ENCODE measurements at places on chromosomes 3 and 15.

DNA sequence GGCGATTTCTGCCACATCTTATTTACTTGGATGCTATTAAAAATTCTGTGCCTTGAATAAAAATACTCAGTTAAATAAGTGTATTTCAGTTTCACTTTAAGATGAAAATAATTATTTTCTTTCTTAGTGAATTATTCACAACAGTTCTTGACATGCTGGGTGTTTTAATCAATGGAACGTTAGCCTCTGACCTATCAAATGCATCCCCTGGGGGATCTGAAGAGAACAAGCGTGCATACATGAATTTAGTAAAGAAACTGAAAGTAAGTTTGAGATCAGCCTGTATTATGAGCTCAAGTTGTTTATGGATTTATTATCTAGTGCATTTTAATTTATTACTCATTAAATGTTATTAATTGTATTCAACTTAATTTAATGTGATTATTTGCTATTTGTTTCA is 597 bp downstream of the P2RY12 start:
- DNase-seq, result no peak

GRCh38 chr15:23401627-23402026 is 45.4 kb downstream of the GOLGA6L2 start:
- no peak for DNase-seq

DNA sequence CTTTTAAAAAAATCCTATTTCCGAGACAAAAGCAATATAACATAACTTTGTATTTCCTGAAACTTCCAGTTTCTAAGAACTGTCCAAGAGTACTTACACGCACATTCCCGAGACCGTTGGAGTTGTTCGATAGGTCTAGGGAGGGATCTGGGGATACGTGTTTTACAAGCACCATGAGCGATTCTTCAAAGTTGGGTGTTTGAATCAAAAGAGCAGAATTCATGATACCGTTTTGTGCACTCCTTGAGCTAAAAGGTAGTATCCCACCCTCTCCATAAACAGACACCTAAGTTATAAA is 700 bp upstream of the EDEM1 start:
- DNase-seq, result no peak

DNA sequence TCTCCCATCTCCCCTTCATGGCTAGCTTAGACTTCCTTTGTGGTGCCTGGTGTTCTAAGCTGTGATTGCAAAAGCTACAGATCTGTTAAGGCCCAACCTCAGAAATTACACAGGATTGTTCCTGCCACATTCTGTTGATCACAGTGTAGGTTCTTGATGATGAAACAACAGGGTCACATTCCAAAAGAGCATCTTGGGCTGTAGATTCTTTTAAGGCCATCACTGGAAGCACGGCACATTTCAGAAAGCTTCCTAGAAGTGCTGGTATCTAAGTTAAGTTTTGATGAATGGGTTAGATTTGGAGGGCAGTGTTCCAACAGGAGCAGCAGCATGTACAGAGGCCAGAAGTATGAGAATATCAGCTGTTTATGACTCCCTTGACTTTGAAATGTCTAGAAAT is 107.5 kb upstream of the SKOR1 start:
- no peak for DNase-seq

DNA sequence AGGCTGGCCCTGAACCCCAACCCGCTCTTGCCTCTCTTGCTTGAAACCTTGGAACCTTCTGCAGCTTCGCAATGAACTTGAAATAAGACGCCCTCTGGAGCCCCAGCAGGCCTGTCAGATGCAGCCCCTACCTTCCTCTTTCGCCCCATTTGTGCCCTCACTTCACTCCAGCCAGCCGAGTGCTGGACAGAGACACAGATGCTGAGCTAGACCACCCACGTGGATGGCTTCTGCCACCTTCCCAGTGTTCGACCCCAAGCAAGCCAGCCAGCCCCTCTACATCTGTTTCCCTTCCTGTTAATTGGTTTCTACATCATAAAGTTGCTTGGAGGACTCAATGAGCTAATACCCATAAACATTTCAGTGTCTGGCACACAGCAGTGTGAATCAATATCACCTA is 23.8 kb upstream of the SNRPA1 start:
- no peak for DNase-seq

- no peak for DNase-seq
These were observed 87.7 kb upstream of the DPH6 start for GRCh38 chr15:35633677-35634076.

DNA sequence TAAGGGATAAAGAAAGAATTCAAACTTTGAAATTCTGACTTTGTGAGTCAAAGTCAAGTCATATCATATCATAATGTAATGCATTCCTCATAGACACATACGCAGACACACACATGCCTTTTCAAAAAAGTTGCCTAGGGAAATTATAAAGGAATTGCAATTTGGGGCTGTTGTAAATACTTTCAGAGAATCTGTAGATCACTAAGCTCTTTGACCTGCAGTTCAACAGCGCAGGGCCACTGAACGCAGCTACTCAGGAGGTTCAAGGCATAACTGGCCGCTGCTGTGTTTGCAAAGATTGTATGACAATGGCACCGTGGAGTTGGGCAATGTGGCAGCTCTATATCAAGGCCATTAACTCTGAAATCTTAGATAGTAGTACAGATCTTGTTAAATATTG is 188.4 kb upstream of the THRB start:
- DNase-seq, result no peak

- DNase-seq, result no peak
These were observed 140.9 kb upstream of the TP63 start for GRCh38 chr3:189490337-189490736.

- no peak for DNase-seq
These were observed 22.3 kb upstream of the IL1RAP start for GRCh38 chr3:190491533-190492054.

DNA sequence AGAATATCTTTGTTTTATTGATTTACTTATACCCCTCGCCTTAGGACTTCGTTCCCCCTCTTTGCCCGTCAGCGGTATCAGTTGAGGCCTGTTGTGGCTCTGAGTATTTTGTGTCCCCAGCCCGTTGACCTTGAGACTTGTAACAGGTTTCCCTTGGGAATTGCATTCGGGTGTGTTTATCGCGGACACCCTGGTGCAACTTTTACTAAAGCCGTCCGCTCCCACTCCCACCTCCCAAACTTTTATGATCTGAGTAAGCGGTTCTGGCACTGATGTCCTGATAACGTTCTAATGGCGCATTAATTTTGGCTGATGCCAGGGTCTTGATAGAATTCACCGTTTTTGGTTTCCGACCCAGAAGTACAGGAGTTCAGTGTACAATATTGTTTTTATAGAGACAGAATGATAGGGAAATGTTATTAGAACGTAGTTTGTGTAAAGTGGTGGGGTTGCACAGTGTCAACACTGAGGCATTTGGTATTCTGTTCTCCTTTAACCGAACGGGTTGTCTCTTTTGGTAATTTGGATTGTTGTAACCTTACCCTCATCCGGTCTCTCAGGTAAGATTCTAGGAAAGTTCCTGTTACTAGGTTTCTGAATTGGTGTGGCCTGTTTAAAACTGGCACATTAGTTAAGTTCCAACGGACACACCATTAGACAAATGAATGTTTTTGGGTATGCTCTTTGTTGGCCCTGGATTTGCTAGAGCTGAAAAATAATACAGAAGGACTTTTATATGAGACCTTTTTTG is 47.8 kb downstream of the OIP5 start:
- no peak for DNase-seq

- DNase-seq, result no peak
These were observed 145.0 kb downstream of the NEK10 start for GRCh38 chr3:27224197-27224596.

DNA sequence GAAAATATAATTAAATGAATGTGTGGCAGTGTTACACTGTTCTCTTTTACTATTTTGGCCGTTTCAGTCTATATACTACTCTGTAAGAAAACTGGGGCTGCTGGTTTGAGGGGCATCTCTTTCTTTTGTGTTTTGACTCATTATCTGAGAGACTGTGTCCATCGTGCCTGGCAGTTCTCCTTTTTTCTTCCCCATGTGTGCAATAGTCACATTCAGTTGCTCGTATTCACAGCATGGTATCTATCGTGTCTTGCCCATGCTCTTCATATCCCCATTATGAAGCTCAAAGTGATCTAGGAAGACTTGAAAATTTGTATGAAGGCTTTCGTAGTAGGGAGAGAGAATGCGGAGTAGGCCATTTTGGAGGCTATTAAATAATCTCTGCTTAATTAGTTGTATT is 29.8 kb upstream of the FAH start:
- DNase-seq, result no peak

GRCh38 chr3:68515237-68515636 is 417.1 kb downstream of the TAFA4 start:
- DNase-seq, result no peak

DNA sequence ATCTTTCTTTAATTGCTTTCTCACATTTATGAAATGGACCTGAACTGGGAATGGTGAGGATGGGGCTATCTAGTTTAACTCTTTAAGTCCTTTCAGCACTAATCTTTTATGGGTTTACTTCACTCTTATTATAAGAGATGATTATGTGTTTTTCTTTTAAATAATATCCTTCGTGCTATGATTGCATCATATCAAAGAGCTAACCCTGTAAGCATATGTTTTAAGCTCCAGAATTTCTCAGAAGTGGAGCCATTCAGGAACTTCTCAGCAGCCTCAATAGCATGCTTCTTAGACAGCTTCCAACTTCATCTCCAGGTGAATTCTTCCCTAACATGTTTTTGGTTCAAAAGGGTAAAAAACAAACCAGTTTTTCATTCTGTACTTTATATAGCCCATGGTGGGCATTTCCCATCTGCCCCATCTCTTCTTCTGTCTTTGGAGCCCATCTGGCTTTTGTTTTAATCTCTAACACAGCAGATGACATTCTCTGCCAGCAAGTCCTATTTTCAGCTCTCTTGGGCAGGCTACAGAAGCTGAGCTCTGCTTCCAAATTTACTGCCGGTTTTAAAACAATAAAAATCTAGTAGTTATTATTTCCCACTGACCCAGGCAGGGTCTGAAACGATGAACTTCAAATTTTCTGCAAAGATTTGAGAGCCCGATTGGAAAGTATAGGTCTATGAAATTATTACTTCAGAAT is 26.8 kb upstream of the IL1RAP start:
- no peak for DNase-seq

DNA sequence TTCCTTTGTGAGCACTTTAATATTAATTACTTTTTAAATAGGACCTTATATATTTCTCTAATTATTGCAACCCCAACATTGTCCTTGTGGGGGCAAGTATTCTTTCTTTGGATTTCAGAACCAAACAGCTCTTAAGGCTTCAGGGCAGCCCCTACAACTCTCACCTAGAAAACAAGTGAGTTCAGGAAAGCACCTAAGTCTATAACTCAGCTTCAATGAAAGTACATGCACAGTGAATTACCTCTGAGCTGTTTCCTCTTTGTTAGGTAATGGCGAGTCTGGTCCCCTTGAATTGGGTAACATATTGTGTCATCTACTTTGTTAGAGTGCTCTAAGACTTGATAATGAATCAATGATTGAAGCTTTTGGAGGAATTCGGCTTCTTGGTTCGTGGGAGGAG is 545.7 kb downstream of the NLGN1 start:
- no peak for DNase-seq

DNA sequence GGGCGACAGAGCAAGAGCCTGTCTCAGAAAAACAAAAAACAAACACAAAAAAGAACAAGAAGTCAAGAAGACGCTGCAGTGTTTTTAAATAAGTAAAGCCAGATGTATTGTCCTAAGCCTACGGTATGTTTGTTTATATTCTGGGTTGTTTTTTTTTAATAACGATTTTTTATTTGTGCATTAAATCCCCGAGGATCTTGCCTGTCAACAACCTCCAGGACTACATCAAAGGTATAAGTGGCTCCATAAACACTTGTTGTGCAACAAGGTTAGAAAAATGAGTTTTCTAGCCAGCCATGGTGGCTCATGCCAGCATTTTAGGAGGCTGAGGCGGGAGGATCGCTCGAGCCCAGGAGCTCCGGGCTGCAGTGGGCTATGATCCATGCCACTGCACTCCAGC is 26.1 kb downstream of the ITGB5 start:
- DNase-seq, result no peak

DNA sequence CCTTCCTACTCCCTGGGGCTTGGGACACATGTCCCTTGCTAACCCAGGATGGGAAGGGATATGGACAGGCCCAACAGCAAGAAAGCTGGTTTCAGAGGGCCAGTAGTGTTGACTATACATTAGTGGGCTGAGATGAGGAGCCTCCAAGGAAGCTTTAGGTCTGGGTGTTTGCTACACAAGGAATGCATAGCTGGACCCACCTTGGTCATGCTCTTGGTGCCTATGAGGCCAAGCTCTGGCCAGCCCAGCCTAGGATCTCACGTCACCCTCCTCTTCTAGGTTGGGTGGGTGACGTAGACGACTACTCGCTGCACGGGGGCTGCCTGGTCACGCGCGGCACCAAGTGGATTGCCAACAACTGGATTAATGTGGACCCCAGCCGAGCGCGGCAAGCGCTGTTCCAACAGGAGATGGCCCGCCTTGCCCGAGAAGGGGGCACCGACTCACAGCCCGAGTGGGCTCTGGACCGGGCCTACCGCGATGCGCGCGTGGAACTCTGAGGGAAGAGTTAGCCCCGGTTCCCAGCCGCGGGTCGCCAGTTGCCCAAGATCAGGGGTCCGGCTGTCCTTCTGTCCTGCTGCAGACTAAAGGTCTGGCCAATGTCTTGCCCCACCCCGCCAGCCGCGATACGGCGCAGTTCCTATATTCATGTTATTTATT is 653 bp upstream of the WDR6 start:
- DNase-seq, result no peak

GRCh38 chr3:23390989-23391553 is 187.9 kb downstream of the UBE2E2 start:
- DNase-seq, result no peak

DNA sequence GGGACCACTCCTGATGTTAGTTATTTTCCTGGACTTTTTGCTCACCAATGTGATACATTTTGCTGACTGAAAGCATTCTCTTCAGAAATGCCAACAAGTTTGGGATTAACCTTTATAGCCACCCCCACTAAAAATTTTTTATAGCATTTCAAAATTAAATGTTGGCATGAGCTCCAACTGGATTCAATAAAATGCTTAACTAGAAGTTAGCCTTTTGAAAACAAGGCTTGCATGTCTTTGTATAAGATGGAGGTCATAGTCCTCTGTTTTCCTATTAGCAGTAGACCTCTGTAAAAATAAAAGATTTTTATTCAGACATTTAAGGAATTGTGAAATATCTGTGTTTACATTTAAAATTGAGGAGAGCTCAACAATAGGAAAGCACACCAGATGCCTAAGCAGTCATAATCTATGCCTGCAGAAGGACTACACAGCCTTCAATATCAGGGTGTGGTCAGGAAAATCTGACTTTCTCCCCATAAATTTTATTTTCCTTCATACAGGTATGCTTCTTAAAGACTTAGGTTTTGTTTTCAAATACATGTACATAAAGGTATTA is 87.2 kb downstream of the DNAJC13 start:
- no peak for DNase-seq

- no peak for DNase-seq
These were observed at the start of gene PLSCR4 for GRCh38 chr3:146250449-146251382. Gene PLSCR4, minus strand, starts transcription at chr3:146251105. Its CDS starts 29,034 bp downstream, at chr3:146222071.

DNA sequence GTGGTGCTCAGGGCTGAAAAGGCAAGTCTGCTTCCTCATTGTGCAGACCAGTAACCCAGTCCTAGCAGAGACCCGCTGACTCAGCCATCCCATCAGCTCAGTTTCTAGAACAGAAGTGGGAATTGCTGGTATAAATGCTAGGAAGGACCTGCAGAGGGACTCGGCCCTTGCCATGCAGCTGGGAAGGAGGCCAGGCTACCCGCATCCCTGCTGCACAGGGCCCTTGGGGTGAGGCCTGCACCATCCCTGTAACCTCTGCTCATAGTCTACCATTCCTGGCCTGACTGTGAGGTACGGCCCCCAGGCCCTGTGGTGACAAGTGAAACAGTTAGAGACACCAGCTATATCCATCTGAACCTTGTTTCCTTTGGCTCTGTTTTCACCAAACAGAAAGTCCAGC is 23.5 kb downstream of the RAB6B start:
- DNase-seq, result no peak

Data from stimulated activated CD8-positive, alpha-beta memory T cell treated with anti-CD3 and anti-CD28 coated beads, Interleukin-15, amount 100 ng/mL, for 24 hours (primary cell).